ENCODE measurements at places on chromosomes 13 and 19.

- peak; percentile 36 for DNase-seq
Observed at GRCh38 chr19:35268536-35269437, at the start of gene USF2. USF2 (plus strand) TSS chr19:35268962; CDS start chr19:35269102, 140 bp downstream.

GRCh38 chr19:46881092-46881491 is 20.3 kb downstream of the ARHGAP35 start:
- no peak for DNase-seq

DNA sequence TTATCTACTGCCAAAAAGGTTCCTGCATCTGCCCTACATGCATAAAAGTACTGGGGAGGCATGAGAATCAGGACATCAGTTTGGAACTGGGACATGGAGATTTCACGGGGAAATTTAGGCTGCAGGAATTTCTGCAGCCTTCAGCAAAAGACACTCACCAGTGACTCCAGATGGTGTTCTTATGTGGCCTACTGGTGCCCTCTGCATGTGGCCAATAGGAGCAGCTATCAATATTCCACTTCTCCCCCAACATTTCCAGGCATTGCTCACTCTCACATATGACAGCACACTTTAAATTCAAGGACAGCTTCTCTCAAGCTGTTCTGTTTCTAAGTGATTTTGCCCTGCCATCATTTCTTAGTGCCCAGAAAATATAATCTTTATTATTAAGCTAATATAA is 570.5 kb upstream of the ARGLU1 start:
- DNase-seq: peak; percentile 33

DNA sequence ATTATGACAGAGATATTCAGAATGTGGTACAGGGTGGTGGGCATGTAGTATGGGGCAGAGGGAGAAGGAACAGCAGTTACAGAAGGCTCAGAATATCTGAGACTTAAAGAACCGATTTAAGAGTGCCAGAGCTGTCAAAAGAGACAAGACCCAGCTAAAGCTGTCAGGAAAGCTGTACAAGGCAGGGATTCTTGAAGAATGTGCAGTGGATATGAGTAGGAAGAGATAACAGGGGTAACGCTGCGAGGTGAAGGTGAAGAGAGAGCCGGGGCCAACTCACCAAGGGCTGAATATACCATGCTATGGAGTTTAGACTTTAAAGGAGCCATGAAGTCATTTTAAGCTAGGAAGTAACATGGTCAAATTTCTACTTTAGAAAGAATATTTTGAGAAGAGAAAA is 381.0 kb downstream of the DIAPH3 start:
- DNase-seq: no peak

- no peak for DNase-seq
Observed at GRCh38 chr19:53912653-53913052, 3.6 kb downstream of the CACNG7 start.

DNA sequence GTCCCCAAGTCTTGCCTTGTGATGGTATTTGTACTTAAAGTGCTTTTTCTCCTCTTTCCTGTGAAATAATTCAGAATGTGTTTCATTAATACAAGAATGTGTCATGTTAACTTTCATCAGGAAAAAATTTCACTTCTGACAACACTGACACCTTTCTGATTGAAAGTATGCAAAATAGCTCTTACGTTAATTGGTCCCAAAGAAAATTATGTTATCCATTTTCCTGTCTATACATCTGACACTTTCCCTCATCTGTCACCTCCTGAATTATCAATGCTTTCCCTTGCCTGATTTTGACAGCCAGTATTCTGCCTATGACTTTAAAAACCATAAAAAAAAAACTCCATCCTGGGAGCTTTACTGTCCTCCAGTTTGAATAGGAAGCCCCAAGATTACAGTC is 336.5 kb downstream of the ATP8A2 start:
- no peak for DNase-seq

DNA sequence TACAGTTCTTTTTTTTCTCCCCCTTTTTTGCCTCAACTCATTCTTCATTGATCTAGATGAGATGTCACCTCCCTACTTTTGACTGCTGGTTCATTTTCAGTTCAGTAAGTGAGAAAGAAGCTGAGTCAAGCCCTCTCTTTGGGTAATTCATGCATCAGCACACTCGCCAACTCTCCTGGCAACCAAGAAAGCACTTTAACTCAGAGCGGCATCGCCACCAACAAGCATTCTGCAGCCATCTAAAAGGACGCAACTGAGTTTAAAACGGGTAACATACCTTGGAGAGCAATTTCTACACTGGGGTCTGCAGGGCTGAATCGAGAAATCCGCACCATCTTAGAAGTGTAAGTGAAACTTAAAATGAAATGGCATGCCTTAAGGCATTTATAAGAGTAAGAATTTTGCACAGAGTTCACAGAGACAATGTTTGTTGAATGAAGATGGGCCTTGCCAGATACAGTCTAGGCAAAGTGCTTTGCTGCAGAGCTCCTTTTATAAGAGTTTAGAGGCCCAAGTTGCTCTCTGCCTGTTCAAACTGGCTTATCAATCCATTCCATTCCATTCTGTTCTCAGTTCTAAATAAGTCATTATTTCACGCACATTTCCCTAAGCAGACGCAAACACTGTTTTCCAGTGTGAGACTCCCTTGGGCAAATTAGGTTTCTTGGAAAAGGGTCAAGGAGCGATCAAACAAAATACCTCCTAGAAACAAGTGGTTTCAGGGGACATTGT is 338.0 kb downstream of the ENOX1 start:
- no peak for DNase-seq

- DNase-seq: no peak
Observed at GRCh38 chr13:54799621-54800226, 1771.1 kb downstream of the OLFM4 start.

DNA sequence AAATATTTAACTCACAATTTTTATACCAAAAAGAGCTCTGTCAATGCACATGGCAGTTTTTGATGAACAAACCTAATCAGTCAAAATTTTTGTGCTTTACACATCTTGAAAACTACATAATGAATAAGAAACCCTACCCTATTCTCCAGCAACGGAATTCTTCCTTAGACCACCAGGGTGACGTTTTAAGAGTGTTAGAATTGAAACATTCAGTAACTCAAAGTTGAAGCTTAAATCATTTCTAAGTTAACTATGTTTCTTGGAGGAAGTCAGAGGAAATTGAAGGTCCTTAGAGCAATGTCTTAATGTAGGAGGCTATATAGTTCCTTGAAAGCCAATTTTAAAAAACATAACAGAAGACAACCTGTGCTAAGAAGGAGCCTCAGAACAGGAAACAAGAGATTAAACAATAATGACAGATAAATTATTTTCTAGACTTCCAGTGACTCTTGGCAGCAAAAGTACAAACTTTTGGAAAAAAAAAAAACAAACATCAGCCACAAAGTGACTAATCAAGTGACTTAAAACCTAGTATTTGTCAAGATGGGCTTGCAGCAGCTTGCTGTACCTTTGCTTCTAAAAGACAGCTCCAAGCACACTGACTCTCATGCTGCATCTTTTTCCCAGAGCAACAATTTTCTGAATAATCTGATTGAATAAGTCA is 6.2 kb downstream of the SPRY2 start:
- no peak for DNase-seq

GRCh38 chr13:95477187-95477586 is 75.3 kb upstream of the CLDN10 start:
- DNase-seq: no peak

- DNase-seq: peak; percentile 37
Observed at GRCh38 chr19:36331353-36332228, 47.4 kb downstream of the ZFP14 start.

GRCh38 chr19:50362030-50362412 is 3.4 kb downstream of the NAPSA start:
- DNase-seq: no peak
